ENCODE measurements at places on chromosomes 16 and 17. TPM values are rescaled to one million over a fixed set of nuclear protein-coding genes. Genes with fewer than 3 reads are reported as not detected.
A peak's percentile ranks its signal among the peaks of the same experiment; 100 is the strongest.

- DNase-seq: no peak
Measured at GRCh38 chr17:53217311-53217710, 605.4 kb upstream of the KIF2B start.

GRCh38 chr17:46770818-46771560 is 47.5 kb downstream of the WNT3 start:
- DNase-seq: no peak

The KCNJ2 gene
- total RNA-seq: 5.3 TPM

GRCh38 chr16:84391151-84392030 is 23.1 kb downstream of the ATP2C2 start:
- no peak for DNase-seq

DNA sequence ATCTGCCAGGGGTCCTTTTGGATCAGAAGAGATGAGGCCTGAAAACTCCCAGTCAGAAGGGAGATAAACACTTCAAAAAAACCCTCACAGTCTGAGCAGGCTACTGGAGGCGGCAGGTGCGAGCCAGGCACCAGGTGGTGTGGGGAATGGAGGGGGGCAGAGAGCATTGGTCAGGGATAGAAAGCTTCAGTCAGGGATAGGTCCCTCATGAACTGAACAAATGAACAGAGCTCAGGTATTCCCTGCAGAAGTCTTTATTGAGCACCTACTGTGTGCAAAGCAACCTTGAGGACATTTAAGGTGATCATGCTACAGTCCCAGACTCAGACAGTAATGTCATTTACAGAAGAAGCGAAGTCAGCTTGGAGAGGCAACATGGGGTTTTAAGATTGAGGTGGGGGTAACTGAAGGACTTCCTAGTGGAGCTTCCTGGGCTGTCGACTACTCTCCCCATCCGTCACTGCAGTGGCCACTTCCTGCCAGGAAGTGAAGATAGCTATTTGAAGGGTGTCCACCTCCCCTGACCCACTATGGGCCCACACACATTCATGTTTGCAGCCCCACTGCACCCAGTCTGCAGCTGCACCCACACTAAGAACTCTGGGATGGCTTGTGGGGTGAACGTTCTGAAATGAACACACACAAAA is 3.2 kb downstream of the KIFC3 start:
- no peak for DNase-seq

The HBA2 gene
- total RNA-seq: 595 TPM

DNA sequence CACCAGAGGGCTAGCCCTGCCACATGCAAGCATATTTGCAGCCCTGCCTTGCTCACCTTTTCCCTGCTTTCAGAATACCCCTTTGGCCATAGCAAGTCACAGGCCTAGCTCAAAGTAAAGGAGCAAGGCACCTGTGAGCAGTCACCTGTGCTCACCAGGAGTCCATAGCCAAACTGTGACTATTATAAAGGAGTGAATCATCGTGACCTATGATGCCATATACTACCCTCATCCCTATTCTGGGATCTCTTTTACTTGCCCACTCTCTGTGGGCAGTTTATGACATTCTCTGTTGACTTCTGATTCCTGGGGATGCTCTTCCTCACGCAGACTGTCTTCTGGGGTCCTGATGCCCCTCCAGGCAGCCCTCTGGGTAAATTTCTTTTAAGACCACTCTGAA is 200.5 kb upstream of the NLRP1 start:
- no peak for DNase-seq

- DNase-seq: no peak
Measured at GRCh38 chr16:11843206-11843605, 8.1 kb downstream of the RSL1D1 start.

GRCh38 chr16:12611006-12611477 is 192.6 kb downstream of the CPPED1 start:
- DNase-seq: no peak

DNA sequence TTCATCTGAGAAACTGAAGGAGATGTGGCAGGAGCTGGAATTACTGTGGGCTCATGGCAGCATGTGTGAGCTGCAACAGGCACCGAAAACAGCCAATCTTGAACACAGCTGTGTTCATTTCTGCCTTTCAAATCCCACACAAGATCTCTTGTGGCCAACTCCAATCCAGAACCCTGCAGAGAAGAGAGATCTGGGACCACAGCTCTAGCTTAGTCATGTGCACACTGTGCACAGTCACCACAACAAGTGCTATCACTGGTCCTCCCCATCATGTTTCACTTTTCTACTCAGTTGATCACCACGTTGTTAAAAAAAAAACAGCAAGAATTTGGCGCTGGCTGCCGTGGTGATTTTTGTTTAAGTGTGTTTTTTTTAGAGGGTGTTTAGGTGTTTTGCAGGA is 254.5 kb upstream of the ELAC2 start:
- no peak for DNase-seq

The ARHGAP44 gene
- total RNA-seq: 0.61 TPM

- DNase-seq: no peak
Measured at GRCh38 chr16:14502256-14502875, 127.7 kb downstream of the PARN start.

GRCh38 chr17:21417921-21418320 is 41.8 kb downstream of the KCNJ12 start:
- no peak for DNase-seq

The NPIPA3 gene
- total RNA-seq: 0.09 TPM

The SLC38A8 gene
- total RNA-seq: 0.57 TPM

DNA sequence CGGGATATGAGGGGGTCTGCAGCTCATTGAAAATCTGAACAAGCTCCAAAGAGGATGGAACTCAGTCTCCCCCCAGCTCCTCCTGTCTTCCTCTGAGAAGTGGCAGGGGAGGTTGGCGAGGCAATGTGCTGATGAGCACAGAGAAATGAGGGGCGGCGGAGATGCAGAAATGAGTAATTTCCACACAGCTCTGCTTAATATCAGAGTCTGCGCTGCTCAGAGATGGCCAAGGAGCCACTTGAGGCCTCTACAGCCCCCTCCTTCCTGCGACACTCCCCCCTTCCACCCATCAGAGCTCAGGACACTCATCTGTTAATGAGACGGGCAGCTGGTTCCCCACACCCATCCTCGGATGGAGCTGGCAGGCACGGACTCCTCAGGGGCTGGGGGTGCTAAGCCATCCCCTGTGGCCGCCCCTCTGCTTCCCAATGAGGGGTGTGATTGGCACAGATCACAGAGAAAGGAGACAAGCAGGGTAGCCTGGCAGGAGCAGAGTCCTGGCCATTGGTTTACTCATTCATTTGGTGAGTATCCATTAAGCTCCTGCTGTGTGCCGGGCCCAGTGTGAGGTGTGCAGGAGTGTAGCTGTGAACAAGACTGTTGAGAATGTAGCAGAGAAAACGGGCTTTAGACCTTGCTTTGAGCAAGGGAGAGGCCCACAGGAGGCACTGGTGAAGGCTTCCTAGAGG is 12.7 kb upstream of the CRHR1 start:
- DNase-seq: no peak

DNA sequence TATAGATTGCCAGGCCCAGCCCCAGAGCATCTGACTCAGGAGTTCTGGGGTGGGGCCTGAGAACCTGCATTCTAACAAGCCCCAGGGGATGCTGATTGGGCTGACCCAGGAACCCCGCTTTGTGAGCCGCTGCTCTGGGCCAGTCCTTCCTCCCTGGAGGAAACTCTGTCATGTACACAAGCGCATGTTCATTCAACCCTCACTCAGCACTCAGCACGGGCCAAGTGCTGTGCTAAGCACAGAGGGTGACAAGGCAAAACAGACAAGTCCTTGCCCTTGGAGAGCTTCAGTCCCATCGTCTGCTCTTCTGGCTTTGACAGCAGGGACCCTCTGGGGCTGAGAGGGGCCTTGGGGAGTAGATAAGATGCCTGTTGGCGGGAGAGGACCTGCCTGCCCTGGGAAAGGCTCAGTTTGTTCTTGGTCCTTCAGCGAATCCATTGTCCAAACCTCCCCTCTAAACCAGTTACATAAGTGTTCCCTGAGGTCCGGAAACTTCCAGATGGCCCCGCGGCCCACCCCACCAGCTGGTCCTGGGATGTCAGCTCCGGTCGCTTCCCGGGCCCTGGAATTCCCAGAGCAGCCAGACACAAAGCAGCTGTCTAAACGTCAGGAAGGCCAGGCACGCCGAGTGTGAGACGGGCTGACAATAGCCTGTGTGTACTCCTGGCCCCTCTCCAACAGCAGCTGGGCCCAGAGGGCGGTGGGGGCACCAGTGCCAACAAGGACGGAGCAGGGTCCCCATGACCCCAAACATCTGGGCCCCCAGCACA is 88.8 kb downstream of the ZDHHC7 start:
- DNase-seq: no peak

DNA sequence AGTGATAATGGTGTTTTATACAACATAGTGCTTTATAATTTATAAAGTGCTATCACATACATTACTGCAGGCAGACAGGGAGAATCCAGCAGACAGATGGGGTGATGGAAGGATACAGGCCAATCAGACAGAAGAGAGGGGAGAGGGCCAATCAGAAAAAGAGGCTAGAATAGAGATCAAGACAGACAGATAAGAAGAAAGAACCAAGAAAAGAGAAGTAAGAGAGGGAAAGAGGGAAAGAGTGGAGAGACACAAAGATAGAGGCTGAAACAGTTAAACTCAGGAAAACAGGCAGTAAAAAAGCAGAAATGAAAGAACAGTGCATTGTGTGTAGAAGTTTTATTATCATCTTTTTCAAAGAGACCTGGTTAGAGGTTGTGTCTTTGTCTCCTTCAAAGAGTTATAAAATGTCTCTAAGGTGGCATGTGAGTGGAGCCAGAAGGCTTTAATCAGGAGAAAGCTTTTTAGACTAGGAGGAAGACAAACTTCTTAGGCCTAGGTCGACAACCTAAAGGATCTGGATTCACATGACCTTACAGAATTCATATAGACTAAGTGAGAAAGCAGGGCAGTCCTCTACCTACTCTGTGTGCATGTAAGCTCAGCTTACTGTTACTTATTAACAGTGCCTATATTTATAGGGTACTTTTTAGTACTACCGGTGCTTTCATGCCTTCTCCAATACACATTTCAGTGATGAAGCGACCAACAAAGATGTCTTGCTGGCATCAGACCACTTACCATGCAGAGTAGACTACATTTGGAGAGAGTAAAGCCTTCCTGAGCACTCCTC is 8.3 kb upstream of the CHD3 start:
- DNase-seq: no peak

The NPW gene
- 0.66 TPM for total RNA-seq

- DNase-seq: no peak
Measured at GRCh38 chr16:68297908-68298307, 12.8 kb downstream of the SLC7A6OS start.

GRCh38 chr17:30952638-30953393 is 18.0 kb upstream of the RNF135 start:
- DNase-seq: no peak

- DNase-seq: no peak
Measured at GRCh38 chr17:18027280-18027679, 11.7 kb downstream of the ATPAF2 start.

DNA sequence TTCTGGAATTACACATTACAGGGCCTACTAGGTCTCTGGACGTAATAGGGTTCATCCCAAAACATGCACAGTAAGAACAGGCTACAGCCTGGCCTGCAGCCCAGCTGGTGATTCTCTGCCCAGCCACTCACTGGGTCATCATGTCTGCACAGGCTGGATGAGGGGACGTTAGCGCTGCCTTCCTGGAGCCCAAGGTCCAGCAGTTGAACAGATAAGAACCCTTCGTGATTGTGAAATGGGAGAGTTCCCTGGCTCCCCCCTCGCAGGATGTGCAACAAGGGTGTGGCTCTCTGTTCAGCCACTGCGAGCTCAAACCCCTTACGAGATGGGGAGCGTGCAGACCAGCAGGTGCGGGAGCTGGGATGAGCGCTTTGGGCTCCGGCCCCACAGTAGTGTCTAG is 200.0 kb upstream of the CDH5 start:
- DNase-seq: no peak

The GAN gene
- 2.5 TPM for total RNA-seq

The RNF112 gene
- 0.14 TPM for total RNA-seq

The RNF222 gene
- total RNA-seq: not detected

DNA sequence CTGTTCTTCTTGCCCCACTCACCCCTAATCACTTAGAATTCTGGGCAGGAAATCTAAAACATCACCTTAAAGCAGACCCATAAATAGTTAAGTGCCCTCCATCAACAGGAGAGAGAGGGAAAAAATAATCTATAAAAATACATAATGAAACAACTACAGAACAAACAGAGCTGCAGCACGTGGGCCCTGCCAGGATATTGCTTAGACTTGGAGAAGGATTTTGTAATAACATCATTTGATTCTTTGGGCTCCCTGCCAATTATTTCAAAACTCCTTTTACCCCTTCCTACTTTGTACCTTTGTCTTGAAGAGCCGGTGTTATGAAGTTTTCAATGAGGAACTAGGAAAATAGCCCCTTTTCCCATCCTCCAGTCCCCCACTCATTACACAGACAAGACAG is 130.6 kb upstream of the TOX3 start:
- DNase-seq: no peak

The RNPS1 gene
- 87.2 TPM for total RNA-seq

- DNase-seq: no peak
Measured at GRCh38 chr17:56178203-56178602, 24.9 kb downstream of the ANKFN1 start.

DNA sequence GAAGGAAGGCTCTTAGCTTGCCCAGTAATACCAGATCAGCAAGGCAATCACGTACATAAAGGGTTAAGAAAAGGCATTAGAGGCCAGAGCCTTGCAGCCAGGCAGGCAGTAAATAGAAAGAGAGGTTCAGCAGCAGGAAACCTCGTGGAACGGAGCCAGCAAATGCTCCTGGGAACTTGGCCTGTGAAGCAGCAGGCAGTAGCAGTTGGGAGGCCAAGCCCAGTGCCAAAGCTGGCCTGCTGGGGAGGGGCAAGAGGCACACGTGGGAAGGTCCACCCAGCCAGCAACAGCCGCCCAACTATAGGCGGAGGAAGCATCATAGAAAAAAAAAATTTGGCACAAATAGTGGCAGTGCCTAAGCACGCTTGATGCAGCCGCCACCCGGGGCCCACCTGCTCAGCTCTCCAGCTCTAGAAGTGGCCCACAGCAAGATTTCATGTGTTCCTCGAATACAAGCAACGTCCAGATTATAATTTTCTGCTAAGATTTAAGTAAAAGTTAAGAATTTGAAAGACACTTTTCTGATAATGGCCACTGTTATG is 2339.5 kb downstream of the TP53TG3F start:
- DNase-seq: no peak

DNA sequence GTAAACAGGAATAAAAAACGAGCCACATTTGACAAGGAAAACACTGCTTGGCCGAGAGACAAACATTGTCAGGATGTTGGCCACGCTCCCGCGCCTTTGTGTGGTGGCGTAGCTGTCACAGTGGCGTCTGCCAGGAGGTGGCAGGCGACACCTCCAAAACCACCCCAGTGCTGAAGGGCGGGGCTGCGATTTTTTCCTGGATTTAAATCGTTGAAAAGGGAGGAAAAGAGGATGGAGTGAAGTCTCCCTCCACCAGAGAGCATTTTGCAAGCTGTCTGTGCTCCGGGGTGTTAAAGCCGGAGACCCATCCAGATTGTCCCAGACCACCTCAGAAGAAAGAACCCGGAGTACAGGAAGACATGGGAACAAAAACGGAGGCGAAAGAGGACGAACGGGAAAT is 12.7 kb downstream of the MRM3 start:
- peak; percentile 15 for DNase-seq

DNA sequence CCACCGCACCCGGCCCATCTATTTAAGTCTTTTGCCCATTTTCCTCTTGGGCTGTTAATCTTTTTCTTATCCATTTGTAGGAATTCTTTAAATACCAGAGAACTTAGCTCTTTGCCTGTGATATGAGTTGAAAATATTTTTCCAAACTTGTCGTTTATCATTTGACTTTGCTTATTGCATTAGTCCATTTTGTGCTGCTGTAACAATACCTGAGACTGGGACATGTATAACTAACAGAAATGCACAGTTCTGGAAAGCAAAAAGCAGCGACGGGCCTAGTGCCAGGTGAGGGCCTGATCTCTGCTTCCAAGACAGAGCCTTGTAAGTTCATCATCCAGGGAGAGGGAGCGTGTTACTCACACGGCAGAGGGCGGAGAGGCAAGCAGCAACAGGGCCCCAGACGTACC is 25.6 kb upstream of the BHLHA9 start:
- no peak for DNase-seq
